ENCODE measurements at places on chromosomes 12 and 14.
A peak's percentile ranks its signal among the peaks of the same experiment; 100 is the strongest.

DNA sequence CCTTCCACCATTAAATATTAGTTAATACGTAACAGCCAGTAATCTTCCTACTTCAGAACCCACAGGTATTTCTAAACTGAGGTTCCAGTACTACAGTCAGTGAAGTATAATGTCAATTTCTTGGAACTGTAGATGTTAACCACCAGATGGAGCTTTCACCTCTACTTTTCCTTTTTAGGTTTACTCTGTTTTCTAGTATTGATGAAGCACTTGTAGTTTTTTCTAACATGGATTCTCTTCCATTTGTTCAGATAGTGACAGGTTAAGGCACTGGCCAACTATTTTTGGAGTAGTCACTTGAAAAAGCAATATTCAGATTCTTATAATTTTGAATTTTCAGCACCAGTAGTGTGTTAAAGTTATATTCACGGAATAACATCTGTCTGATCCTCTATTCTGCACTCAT lies 4.6 kb upstream of the SEC23A start:
- no peak for DNase-seq

GRCh38 chr12:57756406-57757341 lies 1.8 kb downstream of the MARCHF9 start:
- peak; percentile 36 for DNase-seq

- DNase-seq = no peak
These were observed 4.5 kb downstream of the AJUBA start for GRCh38 chr14:22977684-22978486.

- DNase-seq = no peak
These were observed 92.2 kb upstream of the ATF7IP start for GRCh38 chr12:14272956-14273912.

DNA sequence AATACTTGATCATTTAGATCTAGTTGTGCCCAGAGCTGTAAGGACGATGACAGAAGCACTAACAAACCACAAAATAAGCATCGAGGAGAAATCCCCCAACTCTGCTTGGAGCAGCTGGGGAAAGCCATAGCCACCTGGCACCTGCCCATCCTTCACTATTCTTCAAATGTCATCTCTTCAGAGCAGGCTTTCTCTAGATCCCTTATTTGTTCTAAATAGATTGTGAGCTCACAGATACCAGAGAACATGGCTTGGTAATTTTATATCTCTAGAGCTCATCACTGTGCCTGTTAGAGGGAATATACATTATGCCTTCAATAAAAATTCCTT lies 50.9 kb downstream of the GRIP1 start:
- no peak for DNase-seq

GRCh38 chr12:110343736-110344555 lies 59.6 kb downstream of the ANAPC7 start:
- no peak for DNase-seq

- DNase-seq = no peak
These were observed 24.0 kb downstream of the ACSM4 start for GRCh38 chr12:7327918-7328317.

DNA sequence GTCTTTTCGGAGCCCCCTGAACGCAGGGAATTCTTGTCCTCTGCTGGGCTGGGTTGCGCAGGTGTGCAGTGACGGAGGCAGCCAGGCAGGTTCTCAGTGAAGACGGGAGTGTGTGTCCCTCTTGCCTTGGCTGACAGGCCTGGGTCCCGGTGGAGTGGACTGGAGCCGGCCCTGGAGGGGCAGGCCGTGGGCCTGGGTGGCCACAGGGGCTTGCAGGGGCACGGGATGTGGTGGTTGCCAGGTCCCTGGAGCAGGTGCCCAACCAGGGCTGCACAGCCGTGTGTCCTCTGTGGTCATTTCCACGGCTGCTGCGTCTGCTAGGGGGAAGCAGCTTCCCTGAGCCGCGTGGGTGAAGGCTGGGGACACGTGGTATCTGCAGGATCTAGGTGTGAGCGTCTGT lies 79.8 kb downstream of the ADGRD1 start:
- no peak for DNase-seq

- DNase-seq = no peak
These were observed 6.8 kb upstream of the DYNC1H1 start for GRCh38 chr14:101957406-101958234.

GRCh38 chr12:67695974-67696373 lies 47.4 kb downstream of the DYRK2 start:
- no peak for DNase-seq

DNA sequence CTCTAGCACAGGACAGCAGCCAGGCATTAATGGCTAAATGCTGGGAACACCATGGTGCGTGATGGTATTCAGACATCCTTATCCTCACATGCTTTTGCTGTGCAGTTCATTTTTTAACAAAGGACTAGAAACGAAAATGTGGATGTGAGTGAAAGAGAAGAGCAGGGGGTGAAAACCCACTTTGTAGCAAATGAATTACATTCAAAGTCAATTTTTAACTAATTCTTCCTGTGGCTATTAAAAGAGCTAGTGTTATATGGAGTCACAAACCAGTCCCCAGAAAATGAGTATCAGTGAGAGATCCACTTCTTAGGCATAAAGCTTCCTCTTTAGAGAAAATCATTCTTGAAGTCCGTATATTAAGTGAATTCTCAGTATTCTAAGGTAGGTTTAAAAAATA lies 592.0 kb upstream of the LMO3 start:
- no peak for DNase-seq

DNA sequence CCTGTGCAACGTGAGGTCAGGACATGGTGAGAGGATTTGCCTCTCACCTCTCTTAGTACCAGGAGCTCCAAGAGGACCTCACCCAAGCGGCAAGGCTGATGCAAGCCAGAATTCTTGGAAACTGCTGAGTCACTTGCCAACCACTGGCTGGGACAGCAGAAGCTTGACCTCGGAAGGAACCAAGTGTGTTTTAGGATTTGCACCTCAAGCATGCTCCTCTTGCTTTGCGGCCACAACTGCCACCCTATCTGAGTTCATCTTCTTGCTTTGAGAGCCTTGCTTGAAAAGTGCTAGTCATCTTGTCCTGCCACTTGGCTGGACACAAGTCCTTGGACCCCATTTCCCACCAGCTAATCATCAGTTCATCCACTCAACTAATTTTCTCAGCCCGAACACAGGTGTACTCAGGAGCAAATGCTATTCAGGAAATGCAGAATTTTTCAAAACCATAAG lies 195.8 kb downstream of the SLC25A21 start:
- DNase-seq = no peak

- DNase-seq = no peak
These were observed 16.6 kb downstream of the RFLNA start for GRCh38 chr12:124311292-124312109.

DNA sequence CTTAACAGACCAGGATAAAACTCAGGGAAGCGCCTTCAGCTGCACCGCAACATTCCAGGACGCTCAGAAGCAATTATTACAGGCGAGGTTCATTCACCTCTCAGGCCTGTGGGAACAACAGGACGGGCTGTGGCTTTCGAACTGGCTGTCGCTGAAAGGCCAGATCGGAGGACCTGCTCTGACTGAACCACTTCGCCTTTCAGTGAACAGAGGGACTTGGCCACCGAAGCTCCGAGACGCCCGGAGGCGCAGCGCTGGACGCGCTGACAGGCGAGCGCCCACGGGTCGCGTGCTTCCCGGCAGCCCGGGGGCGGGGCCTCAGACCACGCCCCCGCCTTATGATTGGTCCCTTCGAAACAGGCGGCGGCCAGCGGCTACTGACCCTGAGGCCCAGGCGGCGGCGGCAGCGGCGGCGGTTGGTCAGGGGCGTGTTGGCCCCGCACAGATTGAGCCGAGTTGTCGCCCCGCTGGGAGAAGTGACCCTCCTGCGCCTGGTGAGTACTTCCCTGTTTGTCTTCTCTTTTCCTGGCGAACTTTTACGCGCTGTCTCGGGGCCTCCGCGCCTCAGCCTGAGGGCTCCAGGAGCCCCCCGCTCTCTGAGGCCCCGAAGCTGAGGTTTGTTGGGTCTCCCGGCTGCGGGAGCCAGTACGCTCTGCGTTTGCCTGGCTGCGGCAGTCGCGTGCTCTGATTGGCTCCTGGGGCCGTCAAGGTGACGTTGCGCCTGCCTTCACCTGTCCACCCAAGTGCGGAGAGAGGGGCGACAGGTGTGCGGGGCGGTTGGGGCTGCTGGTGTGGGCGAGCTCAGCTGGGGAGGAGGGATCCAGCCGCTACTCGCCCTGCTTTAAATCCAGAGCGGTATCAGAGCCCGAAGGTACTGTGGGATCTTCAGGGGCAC lies at the start of gene GAS2L3:
GAS2L3 (plus strand) TSS at position 393 of the 895 bp plus-strand sequence. CDS start 21,221 bp downstream, outside the sequence.
- DNase-seq = peak; percentile 11

DNA sequence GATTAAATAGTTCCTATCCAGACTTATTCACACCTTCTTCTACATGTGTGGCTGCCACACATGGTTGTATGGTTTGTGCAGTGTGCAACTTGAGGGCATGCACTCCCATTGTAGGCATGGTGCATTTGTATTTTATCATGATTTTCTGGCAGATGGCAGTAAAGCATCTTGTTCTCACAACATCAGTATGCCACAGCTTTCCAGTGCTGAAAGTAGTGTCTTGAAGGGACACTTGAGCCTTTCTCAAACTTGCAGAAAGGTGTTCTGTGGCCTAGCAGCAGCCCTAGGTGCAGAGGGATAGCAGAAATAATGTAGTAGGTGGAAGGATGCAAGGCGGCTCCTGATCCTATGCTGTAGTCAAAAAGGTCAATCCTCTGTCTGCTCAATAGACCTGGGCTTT lies 72.9 kb downstream of the LMNTD1 start:
- no peak for DNase-seq

- peak; percentile 48 for DNase-seq
These were observed 334.0 kb downstream of the BTG1 start for GRCh38 chr12:91811481-91812287.

GRCh38 chr12:78928200-78929074 lies 63.9 kb downstream of the SYT1 start:
- no peak for DNase-seq

GRCh38 chr14:94550041-94550440 lies 11.2 kb upstream of the SERPINA4 start:
- DNase-seq = no peak

DNA sequence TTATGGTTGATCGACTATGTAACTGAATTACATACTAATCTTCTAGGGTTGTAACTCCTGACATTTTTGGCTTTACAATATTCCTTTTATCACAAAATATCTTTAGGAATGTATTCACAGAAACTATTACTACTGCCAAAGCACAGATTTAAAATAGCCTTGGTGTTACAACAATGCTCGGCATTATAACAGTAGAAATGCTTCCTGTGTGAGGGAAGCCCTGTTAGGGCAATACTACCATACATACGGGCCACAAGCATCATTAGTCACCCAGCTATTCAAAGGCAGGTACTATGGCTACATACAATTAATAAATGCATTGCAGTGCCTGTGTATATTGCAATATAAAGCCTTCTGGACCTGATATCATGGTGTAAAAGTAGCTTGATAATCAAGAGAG lies 517.8 kb downstream of the C12orf50 start:
- DNase-seq = no peak
